ENCODE measurements at places on chromosomes 2 and 18. TPM values are rescaled to one million over a fixed set of nuclear protein-coding genes. Genes with fewer than 3 reads are reported as not detected.
A peak's percentile ranks its signal among the peaks of the same experiment; 100 is the strongest.

Gene NLRC4
- total RNA-seq, result 0.84 TPM

Gene VIT
- total RNA-seq, result 1.3 TPM

Gene HOXD13
- 0.15 TPM for total RNA-seq

- DNase-seq, result no peak
Measured at GRCh38 chr2:48383036-48383435, 146.9 kb upstream of the STON1 start.

GRCh38 chr2:60306267-60306861 is 247.1 kb downstream of the BCL11A start:
- DNase-seq, result peak; percentile 43

DNA sequence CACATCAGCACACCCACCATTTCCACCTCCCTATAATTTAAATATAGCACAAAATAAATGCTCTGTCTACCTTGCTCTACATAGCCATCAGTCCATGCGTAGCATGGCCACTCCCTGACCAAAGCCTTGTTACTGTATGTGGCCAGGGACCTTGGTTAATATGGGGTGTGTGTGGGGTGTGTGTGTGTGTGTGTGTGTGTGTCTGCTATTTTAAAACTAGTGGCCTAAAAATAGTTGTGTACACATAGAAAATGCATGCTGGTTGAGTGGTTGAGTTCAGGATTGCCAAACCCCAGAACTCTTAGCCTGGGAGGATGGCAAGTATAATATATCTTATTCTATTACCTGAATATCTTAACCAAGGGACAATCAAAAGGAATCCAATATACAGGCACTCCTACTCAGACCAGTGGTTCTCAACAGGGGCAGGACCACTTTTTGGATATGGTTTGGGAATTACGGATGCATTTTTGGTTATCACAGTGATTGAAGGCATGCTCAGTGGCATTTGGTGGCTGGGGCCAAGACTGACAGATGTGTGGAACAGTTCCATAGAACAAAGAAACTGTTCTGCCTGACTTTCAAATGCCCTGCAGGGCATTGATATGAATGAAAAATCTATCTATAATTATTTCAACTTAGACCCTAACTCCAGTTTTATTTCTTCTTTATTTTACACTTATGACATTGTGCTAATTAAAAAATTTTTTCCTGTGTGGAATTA is 72.3 kb upstream of the PSME4 start:
- no peak for DNase-seq

DNA sequence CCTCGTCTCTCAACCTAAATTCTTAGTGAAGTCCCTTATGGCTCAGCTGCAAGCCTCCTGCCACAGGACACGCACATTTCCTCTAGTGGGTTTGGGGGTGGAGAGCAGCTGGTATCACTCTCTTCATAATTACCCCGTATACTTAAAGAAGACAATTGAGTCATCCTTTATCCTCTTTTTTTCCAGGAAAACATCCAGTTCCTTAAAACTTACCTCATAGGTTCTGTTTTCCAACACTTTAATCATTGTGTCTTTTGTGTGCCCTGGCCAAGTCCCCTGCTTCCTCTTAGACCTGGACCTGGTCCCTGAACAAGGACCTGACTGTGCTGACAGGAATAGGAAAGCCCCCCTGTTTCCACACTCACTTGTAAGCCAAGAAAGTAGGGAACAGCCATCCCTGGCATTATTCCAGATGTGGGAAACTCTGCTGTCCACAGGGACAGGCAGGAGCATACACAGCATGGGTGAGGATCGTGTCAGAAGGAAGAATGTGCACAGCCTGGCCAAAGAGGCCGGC is 42.3 kb upstream of the MYO1B start:
- no peak for DNase-seq

DNA sequence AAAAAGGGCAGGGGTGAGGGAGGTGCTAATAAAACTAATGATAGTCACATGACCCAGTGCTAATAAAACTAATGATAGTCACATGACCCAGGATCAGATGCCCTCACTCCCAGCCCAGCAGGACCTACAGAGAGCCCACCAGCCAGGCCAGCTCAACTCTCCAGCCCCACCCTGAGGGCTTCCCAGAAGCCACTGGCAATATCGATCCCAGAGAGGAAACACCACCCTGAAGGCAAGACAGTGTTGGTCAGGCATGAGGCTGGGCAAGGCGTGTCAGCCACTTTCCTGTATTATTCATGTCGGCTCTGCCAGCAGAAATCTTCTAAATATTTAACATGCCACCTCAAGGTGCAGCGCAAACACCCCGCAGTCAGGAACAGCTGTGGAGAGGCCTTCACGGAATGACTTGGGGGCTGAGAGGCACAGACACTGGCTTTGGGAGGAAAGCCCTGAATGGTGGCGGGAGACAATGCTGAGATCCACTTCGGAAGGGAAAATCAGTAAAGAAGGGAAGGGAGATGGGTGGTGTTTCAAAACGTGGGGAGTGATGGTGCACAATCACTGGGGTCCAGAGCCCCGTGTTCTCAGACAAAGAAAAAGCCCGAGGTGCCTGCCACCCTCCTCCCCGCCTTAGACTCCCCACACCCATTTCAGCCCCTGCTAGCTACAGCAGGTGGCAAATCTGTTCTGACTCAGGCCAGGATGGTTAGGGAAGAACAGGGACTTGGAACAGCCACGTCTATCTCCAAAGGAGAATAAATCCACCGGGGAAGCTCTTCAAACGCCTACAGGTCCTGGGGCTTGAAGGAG is 1.4 kb downstream of the REEP1 start:
- no peak for DNase-seq

Data from left colon (tissue), 2 donors.